ENCODE measurements at places on chromosomes 7 and 10. TPM values are rescaled to one million over a fixed set of nuclear protein-coding genes. Genes with fewer than 3 reads are reported as not detected.

DNA sequence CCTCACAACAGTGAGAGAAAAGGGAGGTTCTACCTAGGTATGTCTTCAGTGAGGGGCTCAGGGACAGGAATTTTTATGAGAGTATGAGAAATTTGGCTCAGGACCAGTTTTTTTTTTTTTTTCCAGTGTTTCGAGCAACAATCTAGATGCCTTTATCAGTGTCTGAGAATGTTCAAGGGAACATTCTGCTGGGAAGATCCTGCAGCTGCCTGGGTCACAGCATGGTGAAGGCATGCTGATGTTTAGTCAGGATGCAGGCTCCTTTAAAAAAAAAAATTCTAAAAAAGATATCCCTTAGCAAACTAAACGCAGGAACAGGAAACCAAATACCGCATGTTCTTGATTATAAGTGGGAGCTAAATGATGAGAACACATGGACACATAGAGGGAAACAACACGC, 31.0 kb downstream of the SBDS start:
- no peak for DNase-seq

- no peak for DNase-seq
These were observed 22.5 kb upstream of the UCMA start for GRCh38 chr10:13256627-13257026.

DNA sequence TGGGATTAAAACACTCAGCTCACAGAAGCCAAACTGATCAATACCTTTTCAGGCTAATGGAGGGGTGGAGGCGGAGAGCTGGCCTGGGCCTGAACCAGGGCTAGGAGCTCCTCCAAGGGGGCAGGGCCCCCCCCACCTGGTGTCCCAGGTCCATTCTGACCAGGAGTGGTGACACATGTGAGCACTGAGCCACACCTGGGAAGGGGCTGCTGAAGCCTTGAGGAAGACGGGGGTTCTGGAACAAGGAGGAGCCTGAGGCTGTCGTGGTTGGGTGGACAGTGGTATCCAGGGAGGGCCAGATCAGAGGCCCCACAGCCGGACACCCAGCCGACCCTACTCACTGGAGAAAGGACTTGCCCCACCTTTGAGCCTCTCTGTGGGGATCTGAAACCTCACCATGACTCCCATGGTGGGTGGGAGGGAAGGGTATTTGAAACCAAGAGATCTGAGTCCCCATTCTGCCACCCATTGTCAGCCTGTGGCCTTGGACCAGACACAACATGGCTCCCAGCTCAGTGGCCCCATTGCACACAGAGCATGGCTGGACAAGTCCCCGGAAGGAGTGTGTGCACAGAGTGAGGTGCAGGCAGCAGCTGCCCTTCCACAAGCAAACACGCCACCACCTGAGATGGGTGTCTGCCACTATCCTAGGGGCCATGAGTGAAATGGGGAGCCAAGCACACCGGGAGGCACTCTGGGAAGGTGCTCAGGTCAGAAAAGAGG, 12.4 kb downstream of the TMEM273 start:
- peak; percentile 53 for DNase-seq

DNA sequence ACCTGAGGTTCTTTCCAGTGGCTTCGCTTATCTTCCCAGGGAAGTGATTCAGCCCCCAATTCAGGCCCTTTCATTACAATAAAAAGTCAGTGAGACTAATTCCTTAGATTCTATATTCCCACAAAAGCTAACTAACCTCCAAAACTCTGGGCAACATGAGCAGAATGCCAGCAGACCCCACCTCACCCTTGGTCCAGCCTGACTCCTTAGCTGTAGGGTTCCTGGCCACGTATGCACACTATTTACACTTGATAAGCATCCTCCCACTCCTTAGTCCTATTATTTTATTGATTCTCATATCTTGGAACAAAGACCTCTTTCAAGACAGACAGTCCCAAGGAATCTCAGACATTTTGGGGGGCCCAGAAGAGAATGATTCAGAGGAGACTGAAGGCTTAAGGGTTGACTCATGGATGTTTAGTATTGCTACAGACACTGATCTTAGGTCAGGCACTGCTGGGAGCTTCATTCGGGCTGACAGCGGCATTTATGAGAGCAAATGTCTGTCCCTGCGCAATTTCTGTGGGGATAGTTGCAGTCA, 162.6 kb upstream of the GDF10 start:
- no peak for DNase-seq

GRCh38 chr7:113142385-113143119, 24.2 kb upstream of the SMIM30 start:
- DNase-seq, result no peak

- peak; percentile 63 for DNase-seq
These were observed 481.6 kb downstream of the SH2D4B start for GRCh38 chr10:81019029-81019890.

DNA sequence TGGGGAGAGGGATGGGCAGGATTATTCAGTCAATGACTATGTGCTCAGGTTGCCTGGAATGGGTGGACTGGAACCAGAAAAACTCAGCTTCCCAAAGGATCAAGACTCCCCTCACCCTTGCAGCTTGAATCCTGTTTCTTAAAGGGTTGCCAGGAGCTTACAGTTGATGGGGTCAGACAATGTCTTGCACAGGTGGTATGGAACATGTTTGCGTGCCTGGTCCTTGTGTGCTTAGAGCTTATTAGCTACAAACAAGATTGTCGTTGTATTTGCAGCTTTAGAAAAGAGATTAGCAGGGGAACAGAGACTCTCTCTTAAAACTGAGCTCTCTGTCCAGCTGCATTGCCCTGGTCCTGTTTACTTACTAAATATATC, 56.9 kb downstream of the PRR15 start:
- DNase-seq, result no peak

DNA sequence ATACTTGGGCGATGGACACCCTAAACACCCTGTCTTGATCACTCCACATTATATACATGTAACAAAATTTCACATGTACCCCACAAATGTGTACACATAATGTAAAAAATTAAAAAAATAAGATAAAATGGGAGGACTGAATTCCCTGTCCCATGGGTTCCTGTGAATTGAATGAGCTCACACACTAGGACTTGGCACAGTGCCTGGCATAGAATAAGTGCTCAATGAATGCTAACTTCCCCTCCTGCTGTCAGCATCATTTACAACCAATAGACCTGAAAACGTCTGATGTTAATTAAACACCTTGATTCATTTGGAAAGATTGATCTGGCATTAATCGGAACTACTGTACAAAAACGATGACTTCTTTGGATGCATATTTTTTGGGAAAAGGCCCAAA, 117.3 kb upstream of the ZNF438 start:
- DNase-seq, result peak; percentile 31

GRCh38 chr10:28410420-28411135, 107.7 kb upstream of the MPP7 start:
- no peak for DNase-seq

GRCh38 chr10:113854761-113855588, 514 bp downstream of the NHLRC2 start:
- DNase-seq, result peak; percentile 85

DNA sequence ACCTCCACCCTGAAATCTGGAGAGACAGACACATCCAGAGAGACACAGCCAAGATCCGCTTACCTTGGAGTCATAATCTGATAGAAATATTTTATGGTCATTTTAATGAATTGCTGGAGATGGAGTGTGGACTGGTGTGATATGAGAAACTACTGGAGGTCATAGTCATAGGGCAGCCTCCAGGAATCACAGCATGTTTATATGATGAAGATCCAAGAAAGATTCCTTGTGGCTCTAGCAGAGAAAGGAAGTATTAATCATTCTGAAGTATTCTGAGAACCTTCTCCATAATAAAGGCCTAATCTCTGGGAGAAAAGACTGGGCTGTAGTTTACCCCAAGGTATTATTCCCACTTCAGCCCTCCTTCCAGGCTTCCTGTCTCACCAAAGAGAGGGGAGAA, 38.0 kb downstream of the POLR1F start:
- DNase-seq, result no peak

GRCh38 chr7:18401757-18402156, 93.8 kb upstream of the HDAC9 start:
- no peak for DNase-seq

Gene TMEM106B
- total RNA-seq, result 24.0 TPM

Gene KLLN
- 0.54 TPM for total RNA-seq

Gene SPDYE6
- not detected for total RNA-seq

Gene KIFBP
- 15.0 TPM for total RNA-seq

Gene NRP1
- 5.0 TPM for total RNA-seq

Gene ARID5B
- 56.9 TPM for total RNA-seq

Gene CYP26C1
- total RNA-seq, result 0.07 TPM

Gene SPDYE2B
- not detected for total RNA-seq

Measured in activated CD4-positive, alpha-beta T cell treated with anti-CD3 and anti-CD28 coated beads, Interleukin-2, amount 10 ng/mL, durations not matched to agents 24 days and 14 days (primary cell).